Frontal cortex (tissue), 4 donors: ENCODE measurements at places on chromosomes 1 and 21.

DNA sequence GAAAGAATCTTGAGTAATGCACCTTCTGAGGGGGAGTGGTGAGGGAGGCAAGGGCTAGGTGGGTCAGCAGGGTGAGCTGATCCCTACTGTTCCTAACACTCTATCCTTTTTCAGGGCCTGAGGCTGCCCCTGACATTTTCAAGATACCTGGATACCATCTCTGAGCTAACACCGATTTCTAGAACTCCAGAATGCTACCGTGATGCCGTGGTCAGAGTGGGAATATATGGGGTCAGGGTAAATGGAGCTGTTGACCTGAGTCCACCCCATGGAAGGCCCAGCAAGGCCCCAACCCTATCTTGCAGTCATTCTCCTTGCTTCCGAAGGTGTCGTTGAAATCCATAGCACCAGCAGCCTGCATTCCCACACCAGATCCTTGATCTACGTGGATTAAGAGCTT, 18.0 kb upstream of the PTPRF start:
- DNase-seq: no peak

GRCh38 chr1:177585302-177586220, 384.3 kb downstream of the SEC16B start:
- DNase-seq: no peak

- DNase-seq: no peak
Measured at GRCh38 chr1:119660253-119661083, 12.4 kb upstream of the ZNF697 start.

GRCh38 chr21:37348664-37349063, 17.9 kb upstream of the DYRK1A start:
- DNase-seq: no peak

- no peak for DNase-seq
Measured at GRCh38 chr21:10640446-10640845, 119.1 kb downstream of the TPTE start.

GRCh38 chr1:30809514-30810263, 52.1 kb upstream of the LAPTM5 start:
- DNase-seq: no peak

- DNase-seq: no peak
Measured at GRCh38 chr1:183267646-183268431, 81.8 kb downstream of the LAMC2 start.

- DNase-seq: no peak
Measured at GRCh38 chr21:41961282-41961701, 7.5 kb upstream of the C2CD2 start.

DNA sequence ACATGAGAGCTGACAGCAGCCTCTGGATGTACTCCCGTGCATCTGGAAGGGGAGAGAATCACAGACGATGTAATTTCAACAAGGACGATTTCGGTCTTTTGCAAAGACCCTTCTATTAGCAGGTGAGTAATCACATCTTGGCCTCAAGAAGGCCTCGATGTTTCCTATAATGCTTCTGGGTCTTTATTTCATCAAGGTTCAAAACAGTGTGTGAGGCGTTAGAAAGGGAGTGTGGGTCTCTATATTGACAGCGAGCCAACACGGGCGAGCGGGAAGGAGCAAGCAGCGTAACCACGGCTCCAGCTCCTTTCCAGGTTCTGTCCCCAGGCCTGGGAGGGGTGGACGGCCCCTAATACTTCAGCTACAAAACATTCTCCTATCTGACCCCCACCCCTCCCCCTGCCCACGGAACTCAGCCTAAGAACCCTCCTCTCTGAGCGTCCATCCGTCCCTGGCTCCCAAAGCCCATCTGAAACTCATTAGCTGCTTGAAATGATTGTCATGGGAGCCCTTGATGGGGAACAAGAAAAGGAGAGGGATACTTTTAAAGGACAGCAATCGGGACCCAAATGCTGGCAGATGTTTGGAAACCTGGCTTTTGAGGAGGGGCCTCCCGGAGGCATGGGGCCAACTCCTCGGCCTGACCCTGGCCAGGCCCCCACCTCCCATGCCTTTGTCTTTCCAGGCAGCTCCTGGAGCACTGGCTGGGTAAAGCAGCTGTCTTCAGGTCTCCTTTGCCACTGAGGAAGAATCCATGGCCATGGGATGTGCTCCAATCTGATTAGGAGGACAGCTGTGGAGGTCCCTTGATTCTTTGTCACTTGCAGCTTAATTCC, 250.8 kb downstream of the FOXD2 start:
- DNase-seq: no peak

GRCh38 chr1:12049616-12050015, 13.5 kb upstream of the TNFRSF8 start:
- DNase-seq: no peak

GRCh38 chr1:154962156-154962749, 671 bp upstream of the PYGO2 start:
- DNase-seq: peak; percentile 49

GRCh38 chr1:195999022-195999421, 609.2 kb downstream of the KCNT2 start:
- DNase-seq: no peak
